ENCODE measurements at places on chromosomes 6 and 20.
A peak's percentile ranks its signal among the peaks of the same experiment; 100 is the strongest.

DNA sequence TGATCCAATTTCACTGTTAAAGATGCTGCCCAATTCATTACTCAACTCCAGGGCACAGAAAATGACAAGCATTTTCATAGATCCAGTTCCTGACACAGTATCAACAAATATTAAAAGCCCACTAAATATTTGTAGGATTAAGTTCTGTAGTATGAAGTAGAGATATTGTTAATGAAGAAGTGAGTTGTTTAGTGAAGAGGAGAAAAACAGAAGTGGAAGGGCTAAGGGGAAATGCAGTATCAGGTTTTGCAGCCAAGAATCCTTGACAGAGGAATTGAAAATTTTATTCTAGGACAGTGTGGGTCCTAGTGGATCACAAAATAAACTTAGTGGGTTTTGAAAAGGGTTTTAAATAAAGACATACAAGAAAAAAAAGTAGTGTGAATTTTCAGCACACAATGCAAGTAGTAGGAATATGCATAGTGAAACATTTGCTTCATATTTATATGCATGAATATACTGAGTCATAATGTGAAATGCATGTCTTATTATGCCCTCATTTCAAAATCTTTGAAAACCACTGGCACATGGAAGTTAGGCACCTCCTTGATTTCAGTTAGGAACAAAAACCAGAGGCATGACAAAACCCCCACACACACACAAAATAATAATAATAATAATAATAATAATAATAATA is 338.6 kb downstream of the KHDRBS2 start:
- no peak for DNase-seq

DNA sequence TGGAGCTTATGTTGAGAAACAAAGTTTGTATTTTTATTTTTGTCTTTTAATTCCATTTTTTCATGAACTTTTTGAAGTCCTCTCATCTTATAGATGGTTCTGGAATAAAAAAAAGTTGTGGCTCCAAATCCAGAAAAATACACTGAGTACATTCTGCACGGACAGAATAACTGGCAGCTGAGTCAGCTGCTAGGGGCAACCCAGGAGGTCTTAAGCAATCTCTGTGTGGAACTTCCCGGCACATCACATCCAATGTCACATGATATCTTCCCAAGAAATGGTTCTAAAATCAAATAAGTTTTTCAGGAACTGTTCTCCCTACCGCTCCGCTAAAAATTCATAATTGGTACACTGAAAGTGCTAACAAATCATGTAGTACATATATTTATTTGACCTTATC is 29.8 kb downstream of the SLC13A3 start:
- DNase-seq: no peak

- DNase-seq: no peak
Measured at GRCh38 chr6:105987516-105987915, 98.6 kb upstream of the PRDM1 start.

- no peak for DNase-seq
Measured at GRCh38 chr6:111737065-111737521, 131.4 kb upstream of the TRAF3IP2 start.

DNA sequence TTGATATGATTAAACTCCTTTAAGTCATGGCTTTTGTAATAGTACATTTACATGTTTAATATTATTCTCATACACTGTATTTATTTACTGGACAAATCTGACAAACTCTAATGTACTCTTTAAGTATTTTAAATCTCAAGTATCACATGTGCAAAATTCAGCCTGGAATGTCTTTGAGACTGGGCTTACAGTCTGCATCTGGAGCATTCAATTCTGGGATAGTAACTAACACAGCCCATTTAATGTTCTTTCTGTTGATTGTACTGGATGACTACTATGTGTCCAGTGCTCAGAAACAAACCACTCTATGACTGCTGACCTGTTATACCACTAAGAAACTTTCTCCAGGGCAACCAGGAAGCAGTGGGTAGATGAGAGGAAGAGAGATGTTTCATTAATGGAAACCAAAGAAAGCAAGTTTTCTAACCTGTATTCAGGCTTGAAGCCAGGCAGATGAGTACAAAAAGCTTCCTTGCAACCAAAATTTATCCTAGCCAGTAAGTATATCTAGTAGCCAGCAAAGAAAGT is 26.8 kb downstream of the FBXL4 start:
- DNase-seq: no peak

- DNase-seq: no peak
Measured at GRCh38 chr6:158059108-158059507, 77.4 kb downstream of the SYNJ2 start.

DNA sequence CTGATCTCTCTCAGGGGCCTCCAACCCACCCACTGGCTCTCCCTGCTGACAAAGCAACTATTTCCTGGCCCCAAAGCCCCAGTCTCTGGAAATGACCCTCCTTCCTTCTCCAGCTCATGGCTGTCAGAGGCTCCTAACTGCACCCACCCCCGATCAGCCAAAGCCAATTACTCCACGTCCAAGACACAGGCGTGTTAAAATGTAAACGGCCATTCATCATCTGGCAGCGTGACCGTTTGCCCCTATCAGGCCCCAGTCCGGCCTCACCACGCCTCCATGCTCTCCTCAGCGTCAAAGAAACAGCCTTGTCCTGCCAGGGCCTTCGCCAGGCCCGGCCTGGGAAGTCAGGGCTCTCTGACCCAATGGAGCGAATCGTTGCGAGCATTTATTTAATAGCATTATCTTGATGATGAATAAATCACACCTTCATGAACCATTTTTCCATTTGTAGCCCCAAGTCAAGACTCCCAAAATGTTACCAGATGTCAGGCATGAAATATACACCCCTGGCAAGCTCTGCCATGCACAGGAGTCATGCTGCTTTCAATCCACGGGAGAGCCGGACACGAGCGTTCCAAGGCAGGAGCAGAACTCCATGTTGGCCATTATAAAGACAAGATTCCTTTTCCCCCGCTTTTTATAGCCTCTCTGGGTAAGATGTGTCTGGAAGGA is 17.7 kb downstream of the RIPOR3 start:
- DNase-seq: no peak

DNA sequence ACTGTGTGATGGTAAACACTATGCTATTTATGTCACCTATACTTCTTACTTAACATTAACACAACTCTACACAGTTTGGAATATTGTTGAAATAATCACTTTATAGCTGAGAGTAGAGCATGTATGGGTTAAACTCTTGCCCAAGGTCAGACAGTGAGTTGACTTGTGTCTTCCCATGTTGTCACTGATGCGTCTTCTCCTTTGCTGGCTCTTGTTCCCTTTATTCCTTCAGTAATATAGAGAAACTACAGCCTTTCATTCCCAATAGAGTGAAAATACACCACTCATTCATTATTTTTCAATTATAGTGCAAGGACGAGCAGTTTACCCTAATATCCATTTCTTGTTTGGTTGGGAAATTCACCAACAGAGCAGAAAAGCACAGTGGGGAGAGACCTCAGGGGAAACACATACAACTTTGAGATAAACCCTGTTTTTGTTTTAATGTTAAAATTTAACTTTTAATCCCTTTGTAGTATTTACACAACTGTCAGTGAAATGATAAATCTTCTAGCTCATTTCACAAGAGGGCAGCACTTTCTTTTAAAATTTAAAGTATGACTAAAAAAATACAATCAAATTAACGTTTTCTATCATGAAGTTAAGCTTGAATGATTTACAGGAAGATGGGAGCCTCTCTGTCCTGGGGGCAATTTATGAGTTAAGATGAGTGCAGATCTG is 363.0 kb downstream of the UTRN start:
- DNase-seq: no peak

GRCh38 chr6:106182455-106182854 is 96.3 kb downstream of the PRDM1 start:
- DNase-seq: no peak

DNA sequence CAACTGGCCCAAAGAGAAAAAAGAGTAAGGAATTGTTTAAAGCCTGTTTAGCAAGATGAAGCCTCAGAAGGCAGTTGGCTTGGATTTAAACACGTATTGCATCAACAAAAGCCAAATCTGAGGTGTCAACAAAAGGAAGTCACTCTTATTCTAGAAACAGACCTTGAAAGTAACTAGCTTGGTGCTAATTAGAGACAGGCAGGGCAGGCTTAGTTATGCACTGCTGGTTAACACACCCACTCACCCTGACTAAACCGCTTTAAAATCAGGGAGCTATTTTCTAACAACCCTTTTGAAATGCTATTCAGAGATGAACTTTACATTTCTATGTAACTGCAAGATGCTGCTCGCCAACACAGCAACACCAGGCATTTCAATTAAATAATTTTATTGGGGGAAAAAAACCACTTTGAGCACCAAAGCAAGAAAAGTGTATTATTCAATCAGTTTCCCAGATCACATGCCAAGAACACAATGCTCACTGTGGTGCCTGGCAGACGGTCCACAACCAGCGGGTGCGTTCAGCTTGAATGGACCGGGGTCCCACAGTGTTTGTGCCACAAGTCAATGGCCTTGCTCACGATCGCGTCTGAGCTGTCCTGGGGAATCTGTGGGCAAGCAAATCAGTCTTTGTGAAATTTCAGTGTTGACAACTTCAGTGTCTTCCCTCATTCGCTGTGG is 23.6 kb downstream of the TBC1D7 start:
- no peak for DNase-seq

- DNase-seq: peak; percentile 50
Measured at GRCh38 chr20:63135411-63135810, 80.5 kb downstream of the YTHDF1 start.

GRCh38 chr6:82875573-82876185 is 190.0 kb downstream of the UBE3D start:
- DNase-seq: no peak

DNA sequence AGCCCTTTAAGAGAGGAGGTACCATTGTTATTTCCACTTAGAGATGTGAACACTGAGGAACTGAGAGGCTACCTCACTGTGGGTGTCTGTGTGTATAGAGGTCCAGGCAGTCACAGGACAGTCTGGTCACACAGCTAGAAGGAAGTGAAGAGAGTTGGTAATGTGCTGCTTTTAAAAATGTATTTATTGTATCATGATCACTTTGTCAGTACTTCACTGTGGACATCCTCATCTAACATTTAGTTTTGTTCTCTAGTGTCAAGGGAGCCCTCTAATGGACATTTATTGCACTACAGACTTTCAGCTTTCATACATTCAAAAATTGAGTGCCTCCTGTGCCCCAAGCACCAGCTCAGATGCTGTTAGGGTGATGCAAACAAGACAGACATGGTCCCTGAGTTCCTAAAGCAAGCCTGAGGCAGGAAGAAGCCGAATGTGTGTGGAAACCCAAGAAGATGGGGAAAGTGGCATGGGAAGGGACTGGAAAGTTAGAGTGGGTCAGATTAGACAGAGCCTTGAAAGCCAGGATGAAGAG is 123.0 kb downstream of the SLC16A10 start:
- DNase-seq: no peak

GRCh38 chr20:45206725-45207124 is at the start of gene SEMG1:
TSS of gene SEMG1 (plus strand) at chr20:45207033. CDS start at chr20:45207054, 21 bp downstream.
- no peak for DNase-seq

DNA sequence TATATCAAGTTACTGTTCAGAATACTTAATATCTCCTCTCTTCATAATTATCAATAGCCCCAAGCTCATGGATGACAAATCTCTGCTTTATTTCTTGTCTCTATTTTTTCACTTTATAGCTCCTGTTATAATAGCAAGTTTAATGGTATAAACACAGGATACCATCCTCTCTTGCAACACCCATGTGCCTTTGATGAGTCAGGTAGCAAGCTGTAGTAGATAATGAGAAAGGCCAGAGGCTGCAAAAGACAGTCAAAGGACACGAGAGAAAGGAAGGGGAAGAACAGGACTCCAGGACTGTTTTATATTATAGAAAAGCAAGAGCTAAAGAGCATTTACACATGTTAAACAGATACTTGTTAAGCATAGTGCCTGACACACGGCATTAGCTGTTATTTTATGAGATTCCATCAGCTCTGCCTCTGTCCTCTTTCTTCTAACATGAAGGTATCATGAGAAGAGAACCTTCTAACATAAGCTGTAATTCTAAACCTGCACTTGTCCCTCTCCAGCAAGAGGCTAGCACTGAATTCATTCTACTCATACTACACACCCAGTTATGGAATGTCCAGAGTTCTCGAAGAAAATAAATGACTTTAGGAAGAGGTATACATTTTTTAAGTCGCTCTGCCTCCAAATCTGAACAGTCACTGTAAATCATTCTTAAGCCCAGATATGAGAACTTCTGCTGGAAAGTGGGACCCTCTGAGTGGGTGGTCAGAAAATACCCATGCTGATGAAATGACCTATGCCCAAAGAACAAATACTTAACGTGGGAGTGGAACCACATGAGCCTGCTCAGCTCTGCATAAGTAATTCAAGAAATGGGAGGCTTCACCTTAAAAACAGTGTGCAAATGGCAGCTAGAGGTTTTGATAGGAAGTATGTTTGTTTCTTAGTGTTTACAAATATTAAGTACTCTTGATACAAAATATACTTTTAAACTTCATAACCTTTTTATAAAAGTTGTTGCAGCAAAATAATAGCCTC is 45.0 kb downstream of the NT5E start:
- no peak for DNase-seq

DNA sequence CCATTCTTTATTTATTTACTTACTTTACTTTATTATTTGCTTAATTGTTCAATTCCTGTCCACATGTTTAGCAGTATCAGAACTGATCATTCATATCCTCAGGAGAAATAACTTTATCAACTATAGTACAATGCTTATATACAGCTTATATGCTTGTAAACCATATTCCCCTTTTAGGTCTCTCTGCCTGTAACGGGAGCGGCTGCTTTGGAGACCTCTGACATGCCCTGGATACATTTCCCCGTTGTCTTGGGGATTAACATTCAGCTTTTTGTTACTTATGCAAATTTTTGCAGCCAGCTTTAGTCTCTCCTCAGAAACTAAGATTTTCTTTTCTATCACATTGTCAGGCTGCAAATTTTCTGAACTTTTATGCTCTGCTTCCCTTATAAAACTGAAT is 17.6 kb upstream of the FUT9 start:
- no peak for DNase-seq

DNA sequence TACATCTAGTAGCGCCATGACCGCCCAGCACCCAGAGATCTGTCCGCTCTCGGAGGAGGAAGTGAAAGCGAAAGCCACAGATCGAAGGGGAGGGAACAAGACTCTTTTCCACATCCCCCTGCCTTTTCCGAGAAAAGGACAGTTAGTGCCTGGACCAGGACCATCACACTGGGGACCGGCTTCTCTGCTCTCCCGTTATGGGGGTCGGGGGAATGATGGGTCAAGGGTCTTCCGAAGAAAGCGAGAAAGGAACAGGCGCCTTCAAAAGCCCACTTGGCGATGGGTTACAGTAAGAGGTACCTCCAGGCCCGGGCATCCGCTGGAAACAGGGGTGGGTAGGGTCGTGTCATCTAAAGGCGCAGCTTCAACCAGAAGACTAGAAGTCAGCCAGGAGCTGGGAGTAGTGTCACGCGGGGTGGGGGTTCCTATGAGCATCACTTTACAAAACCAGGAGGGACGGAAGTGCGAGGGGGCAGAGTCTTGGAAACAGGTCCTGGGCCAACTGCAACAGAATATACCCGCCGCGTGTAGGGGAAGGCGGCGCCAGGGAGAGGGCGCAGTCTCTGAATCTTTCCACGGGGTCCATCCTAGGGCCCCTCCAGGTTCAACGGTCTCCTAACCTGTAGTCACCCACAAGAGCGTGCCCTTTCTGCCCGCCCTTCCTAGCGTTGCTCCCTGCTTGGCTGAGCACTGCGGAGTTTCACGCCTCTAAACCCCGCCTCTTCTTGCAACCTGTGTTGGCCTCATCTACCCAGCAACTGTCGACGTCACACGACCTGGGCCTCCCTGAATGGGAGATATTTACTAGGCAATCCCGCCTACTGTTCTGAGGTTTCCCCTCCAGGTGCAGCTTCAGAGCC is at the start of gene PSMB8:
Gene PSMB8 (minus strand): TSS at position 69 of the 860 bp plus-strand sequence. CDS start 51 bp downstream, at position 18.
- DNase-seq: peak; percentile 97
